ENCODE measurements at places on chromosomes 2 and 18.
A peak's percentile ranks its signal among the peaks of the same experiment; 100 is the strongest.

DNA sequence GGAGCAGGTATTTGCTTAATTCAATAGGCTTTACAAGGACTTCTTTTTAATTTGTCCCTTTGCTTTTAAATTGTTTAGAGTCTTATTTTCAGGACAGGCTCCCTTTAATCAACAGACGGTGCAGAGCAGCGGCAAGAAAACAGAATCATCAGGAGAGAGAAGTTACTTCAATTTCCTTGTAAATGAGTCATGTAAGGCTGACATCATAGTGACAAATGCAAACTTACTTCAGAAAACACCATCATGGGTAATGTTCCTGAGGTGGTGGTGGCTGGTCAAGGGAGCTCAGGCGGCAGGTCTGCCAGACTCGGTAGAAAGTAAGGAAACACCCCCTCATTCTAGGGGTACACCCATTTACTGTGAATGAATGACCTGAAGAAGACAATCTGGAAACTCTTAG, 395.1 kb downstream of the FBXO15 start:
- no peak for DNase-seq

DNA sequence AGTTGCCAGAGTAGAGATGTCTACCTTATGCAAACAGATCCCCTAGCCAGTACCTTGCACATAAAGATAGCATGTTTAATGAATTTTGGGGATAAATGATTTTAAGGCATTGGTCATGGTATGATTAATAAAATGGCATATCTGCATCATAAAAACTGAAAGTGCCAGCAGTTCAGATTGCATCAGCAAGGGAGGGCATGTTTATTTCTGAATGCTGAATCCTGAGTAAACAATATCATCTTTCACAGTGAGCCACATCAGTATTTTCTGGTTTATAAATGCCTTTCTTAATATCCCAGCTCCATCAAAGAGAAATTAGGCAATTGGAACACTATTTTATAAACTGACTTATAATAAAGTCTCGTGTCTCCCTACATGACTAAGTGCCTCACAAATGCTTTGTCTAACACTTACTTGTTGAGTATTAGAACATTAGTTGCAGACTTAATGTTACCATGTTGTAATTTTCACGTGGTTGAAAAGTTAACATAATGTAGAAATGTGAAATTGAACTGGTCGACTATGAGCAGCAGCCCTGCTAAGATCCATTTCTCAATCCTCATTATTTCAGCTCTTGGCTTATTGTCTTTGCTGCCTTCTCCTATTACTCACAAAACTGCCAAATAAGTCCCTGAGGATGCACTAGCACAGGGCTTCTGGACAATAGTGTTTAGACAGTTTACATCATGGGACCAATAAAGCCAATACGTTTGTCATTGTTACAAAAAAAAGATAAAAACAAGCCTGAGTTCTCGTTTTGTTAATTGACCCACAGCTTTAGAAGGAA, 48.0 kb downstream of the LANCL1 start:
- DNase-seq: no peak

- DNase-seq: no peak
These were observed 40.3 kb upstream of the TEX51 start for GRCh38 chr2:126858436-126858835.

GRCh38 chr2:191617575-191617974, 60.4 kb upstream of the NABP1 start:
- DNase-seq: peak; percentile 24

DNA sequence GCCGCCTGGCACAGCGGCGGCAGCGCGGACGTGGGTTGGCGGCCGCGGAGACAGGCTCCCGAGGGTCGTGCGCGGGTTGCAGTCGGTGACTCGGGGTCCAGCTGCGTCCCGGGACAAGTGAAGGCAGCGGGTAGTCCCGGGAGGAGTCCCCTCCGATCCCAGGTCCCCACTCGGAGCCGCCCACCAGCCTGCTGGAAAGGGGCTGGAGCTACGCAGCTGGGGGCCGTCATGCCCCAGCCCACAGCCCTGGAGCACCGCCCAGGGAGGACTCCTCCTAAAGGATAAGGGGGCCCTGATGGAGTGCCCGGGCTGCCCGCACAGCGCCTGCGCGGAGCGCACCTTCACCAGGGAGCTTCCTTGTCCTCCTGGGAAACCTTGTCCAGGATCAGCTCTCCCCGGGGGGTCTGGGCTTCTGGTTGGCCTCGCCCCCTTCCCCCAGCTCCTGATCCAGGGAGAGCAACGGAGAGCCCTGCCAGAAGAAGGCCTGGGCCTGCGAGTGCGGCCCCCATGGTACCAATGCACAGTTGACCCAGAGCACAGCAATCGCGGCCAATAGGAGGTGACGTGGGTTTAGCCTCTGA, 25.9 kb upstream of the ALPP start:
- DNase-seq: no peak

- no peak for DNase-seq
These were observed 105.4 kb upstream of the MAP4K3 start for GRCh38 chr2:39542523-39542922.

- DNase-seq: peak; percentile 24
These were observed 28.8 kb upstream of the TMEM18 start for GRCh38 chr2:705971-706511.

- no peak for DNase-seq
These were observed 805 bp upstream of the TNFRSF11A start for GRCh38 chr18:62324181-62324828.
